ENCODE measurements at places on chromosomes 13 and 19. TPM values are rescaled to one million over a fixed set of nuclear protein-coding genes. Genes with fewer than 3 reads are reported as not detected.

ANO8 gene
- 5.3 TPM for total RNA-seq

DNA sequence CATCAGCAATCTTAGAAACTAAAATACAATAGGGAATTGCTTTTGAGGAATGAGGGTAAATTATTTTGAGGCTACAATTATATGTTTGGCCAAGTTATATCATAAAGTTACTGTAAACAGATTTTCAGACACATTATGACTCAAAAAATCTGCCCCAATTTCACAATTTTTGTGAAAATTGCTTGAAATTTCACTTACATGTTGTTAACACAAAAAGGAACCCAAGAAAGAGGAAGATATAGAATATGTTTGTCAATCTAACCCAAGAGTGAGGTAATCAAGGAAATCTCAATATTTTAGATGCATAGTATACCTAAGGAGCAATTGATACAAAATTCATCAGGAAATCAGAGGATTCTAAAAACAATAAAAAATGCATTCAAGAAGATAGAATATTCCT is 73.9 kb upstream of the FNDC3A start:
- no peak for DNase-seq

OR10H4 gene
- total RNA-seq, result not detected

GRCh38 chr19:5540208-5540607 is 27.5 kb downstream of the TINCR start:
- no peak for DNase-seq

APLP1 gene
- 11.1 TPM for total RNA-seq

TMEM272 gene
- total RNA-seq, result not detected

REEP6 gene
- total RNA-seq, result not detected

DNA sequence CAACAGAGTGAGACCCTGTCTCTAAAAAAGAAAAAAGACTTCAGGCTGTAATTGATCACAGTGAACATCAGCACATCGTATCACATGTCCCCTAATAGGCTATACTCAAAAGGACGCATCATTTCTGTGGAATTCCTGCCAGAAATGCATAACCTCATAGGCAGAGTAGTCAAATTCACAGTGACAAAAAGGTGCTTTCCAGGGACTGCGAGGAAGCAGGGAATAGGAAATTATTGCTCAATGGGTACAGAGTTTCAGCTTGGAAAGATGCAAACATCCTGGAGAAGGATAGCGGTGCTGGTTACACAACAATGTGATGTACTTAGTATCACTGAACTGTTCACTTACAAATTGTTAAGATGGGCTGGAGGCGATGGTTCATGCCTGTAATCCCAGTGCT is 41.1 kb upstream of the MRI1 start:
- DNase-seq, result no peak

- no peak for DNase-seq
Measured at GRCh38 chr19:13984875-13985741, 21.0 kb downstream of the RFX1 start.

- DNase-seq, result no peak
Measured at GRCh38 chr19:15934332-15935078, at the start of gene CYP4F11. Gene CYP4F11 (minus strand): TSS chr19:15934529. CDS start chr19:15934408, 121 bp downstream.

ZNF556 gene
- total RNA-seq, result 0.08 TPM

DNA sequence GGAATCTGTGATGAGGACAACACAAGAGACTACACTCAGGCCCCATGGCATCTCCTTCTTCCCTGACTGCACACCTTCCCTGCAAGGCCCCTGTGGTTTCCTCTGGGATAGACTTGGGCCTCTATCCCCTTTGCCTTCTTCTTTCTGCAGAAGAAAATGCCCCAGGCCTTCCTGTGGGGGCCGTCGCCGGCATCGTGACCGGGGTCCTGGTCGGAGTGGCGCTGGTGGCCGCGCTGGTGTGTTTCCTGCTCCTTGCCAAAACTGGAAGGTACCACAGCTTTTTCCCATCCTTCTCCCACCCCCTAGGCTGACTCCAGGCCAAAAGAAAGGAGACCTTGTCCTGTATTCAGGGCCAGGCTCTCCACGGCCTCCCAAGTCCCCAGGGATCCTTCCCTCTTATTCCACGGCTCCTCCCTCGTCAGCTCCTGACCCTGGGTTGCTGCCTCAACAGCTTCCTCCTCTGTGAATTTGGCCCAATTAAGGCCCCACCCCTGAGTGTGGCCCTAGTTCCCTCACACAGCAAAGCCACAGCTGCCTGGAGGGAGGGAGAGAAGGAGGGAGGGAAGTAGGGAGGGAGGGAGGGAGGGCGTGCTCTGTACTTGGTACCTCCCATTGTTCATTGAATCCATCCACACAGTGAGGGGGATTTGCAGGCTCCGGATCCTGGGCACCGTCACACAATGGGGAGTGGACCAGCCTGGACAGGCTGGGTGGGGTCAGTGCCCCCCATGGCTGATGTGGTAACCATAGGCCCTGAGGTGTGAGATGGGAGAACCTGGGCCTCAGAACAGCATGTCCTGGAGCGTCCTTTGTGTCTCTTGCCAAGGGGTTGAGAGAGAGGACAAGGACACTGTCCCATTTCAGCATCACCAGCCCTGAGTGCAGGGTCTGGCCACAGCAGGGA is 12.5 kb downstream of the CEACAM3 start:
- DNase-seq, result no peak

- peak; percentile 85 for DNase-seq
Measured at GRCh38 chr13:33494596-33495204, 209.1 kb upstream of the STARD13 start.

GRCh38 chr13:74461011-74461410 is 326.8 kb upstream of the KLF12 start:
- DNase-seq, result no peak

DNA sequence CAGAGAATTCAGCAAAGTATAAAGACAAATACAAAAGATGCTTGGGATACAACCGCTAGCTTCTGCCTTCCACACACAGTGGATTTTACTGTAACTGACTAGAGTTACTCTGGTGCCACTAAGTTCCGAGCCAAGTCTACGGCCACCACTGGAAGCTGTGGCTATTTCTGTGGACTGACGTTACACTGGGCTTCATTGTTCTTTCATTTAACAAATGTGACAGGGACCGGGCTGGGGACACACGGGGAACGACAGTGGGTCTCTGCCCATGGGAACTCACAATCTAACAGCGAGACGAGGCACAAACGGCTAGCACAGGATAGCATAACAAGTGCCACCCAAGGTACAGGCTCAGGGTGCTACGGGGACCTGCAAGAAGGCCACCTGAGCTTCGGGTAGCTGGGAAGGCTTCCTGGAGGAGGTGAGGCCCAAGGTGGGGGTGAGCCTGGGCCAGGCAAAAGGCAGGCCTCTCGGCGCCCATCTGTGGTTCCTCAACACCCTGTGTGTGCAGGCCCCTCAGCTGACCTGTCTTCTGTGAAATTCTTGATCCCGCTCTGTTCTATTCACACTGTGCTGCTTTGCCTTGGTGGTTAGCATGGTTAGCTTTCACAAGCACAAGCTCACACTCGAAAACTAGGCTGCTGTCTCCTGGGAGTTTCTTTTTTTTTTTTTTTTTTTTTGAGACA is 10.3 kb upstream of the IL4I1 start:
- DNase-seq, result no peak

GRCh38 chr13:114099918-114100445 is 32.4 kb downstream of the RASA3 start:
- no peak for DNase-seq

DNA sequence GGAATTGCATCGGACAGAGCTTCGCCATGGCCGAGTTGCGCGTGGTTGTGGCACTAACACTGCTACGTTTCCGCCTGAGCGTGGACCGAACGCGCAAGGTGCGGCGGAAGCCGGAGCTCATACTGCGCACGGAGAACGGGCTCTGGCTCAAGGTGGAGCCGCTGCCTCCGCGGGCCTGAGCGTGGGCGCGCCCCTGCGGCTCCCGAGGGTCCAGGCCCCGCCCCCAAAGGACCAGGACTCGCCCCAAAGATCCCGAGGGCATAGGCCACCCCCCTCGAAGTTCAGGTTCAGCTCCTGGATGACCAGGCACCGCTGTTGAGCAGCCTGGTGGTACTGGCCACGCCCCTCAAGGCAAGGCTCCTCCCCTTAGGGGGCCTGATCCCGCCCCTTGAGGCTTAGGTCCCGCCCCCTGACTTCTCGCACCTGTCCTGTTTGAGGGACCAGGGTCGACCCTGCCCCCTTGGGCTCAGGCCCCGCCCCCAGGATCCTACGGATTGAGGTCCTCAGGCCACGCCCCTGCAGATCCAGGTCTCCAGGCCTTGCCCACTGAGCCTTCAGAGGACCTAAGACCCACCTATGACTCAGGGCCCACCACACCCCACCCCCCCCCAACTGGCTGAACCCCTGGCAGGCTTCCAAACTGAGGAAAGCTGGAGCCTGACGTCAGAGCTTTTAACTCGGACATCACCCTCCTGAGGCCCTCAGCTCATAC is 43.1 kb downstream of the CYP4F22 start:
- DNase-seq, result no peak

GRCh38 chr19:3075605-3076431 is 13.5 kb upstream of the TLE5 start:
- DNase-seq, result no peak

DNA sequence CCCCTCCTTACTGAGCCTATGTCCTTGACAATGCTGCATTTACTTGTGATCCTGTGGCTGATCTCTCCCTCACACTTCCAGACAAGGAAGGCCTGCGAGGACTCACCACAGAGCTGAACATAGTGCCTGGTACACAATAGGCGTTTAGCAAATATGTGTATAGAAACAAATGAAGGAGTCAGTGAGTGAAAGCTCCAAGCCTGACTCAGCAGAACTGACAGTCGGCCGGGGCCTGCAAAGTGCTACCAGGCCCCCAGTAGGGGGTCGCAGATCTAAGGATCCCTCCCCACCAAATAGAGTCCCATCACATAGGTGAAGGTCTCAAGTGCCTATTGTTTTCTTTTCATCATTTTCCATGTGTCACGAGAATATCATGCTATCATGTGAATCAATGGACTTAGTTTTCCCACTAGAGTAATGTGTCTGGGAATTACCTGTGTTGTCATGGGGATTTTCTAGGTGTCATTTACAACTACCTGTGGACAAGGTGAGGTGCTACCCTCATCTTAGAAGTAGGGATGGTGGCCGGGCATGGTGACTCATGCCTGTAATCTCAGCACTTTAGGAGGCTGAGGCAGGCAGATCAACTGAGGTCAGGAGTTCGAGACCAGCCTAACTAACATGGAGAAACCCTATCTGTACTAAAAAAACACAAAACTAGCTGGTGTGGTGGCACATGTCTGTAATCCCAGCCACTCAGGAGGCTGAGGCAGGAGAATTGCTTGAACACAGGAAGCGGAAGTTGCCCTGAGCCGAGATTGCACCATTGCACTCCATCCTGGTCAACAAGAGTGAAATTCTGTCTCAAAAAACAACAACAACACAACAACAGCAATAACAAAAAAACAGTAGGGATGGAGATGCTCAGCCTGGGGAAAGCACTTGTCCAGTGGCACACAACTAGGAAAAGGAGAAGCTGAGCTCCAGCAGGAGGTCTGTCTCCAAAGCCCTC is 50.3 kb upstream of the CYP2A7 start:
- DNase-seq, result no peak

RFPL4A gene
- not detected for total RNA-seq

- no peak for DNase-seq
Measured at GRCh38 chr13:101996954-101997353, 404.9 kb downstream of the FGF14 start.

CEACAM21 gene
- total RNA-seq, result not detected

KANK2 gene
- 278 TPM for total RNA-seq

ZNF428 gene
- total RNA-seq, result 64.1 TPM

PLIN5 gene
- not detected for total RNA-seq

DNA sequence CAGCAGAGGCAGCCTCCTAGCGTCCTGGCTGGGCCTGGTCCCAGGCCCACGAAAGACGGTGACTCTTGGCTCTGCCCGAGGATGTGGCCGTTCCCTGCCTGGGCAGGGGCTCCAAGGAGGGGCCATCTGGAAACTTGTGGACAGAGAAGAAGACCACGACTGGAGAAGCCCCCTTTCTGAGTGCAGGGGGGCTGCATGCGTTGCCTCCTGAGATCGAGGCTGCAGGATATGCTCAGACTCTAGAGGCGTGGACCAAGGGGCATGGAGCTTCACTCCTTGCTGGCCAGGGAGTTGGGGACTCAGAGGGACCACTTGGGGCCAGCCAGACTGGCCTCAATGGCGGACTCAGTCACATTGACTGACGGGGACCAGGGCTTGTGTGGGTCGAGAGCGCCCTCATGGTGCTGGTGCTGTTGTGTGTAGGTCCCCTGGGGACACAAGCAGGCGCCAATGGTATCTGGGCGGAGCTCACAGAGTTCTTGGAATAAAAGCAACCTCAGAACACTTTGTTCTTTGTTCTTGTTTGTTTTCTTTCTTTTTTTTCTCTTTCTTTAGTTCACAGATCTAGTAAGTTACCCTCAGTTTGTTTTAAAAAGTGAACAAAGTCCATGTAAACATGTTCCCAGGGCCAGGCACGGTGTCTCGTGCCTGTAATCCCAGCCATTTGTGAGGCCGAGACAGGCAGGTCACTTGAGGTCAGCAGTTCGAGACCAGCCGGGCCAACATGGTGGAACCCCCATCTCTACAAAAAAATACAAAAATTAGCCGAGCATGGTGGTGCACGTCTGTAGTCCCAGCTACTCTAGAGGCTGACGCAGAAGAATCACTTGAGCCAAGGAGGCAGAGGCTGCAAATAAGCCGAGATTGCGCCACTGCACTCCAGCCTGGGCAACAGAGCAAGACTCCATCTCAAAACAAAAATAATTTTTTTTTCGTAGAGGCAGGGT is 10.2 kb downstream of the ANGPTL4 start:
- DNase-seq, result no peak

DNA sequence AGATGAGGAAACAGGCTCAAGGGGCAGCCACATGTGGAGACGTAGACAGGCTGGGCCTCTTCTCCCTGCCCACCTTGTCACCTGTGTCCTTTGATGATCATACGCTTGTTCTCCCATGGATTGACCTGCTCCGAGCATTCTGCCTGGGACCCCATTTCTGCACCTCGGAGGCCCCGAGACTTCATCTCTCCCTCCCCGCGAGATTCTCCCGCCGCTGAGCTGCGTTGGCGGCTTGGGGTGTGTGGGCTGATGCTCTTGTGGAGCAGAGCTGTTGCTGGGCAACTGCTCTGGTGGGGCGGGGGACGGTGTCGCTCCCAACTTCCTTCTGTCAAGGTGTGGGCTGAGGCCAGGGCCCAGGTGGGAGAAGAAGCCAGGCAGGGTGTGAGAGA is 22.1 kb downstream of the MAST3 start:
- DNase-seq, result no peak

KPTN gene
- total RNA-seq, result 3.2 TPM

DNA sequence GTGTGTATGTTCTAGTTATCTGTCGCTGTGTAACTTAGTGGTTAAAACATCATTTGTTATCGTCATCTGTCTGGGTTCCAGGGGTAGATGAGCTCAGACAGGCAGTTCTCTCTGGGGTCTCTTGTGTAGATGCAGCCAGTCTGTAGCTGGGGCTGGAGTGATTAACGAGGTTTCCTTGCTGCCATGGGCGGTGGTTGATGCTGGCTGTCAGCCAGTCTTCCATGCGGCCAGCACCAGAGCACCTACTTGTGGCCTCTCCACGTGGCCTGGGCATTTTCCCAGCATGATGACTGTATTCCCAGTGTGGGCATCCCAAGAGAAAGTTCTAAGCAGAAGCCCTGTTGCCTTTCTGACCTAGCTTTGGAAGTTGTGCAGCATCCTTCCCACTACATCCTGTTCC is 10.7 kb downstream of the ERCC5 start:
- no peak for DNase-seq

PSG2 gene
- not detected for total RNA-seq

CAMSAP3 gene
- not detected for total RNA-seq
